ENCODE measurements at places on chromosomes 2 and 18. TPM values are rescaled to one million over a fixed set of nuclear protein-coding genes. Genes with fewer than 3 reads are reported as not detected.

The TMEM237 gene
- total RNA-seq = 27.0 TPM

The KLHL30 gene
- total RNA-seq = 0.27 TPM

- DNase-seq = no peak
These were observed 13.8 kb upstream of the POU3F3 start for GRCh38 chr2:104840156-104840555.

DNA sequence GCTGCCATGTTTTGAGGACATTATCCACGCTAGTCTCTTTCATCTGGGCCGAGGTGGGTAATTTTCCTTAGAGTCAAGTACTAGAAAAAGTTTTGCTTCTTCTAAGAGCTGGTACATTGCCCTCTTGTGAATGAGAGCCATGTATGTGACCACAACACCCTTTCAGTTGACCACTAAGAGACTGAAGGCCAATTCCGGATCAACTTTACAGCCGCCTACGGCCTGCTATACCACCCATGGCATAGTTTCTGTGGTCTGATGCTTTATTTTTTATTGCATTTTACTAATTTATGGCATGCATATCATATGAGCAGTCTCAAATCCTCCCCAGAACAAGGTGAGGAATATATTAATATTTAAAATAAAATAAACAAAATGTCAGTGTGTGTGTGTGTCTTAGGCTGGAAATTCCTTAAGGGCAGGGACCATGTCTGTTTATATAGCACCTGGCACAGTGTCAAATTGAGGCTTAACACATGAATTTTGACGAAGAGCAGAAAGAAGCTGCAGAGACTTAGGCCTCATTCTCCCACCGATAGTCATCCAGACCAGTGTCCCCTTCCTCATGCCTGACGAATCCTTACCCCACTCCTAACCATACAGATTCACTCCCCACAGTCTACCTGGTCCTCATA is 35.4 kb downstream of the PSD4 start:
- no peak for DNase-seq

All from MCF 10A (cell line).